ENCODE measurements at places on chromosomes 12 and 14.

- DNase-seq: no peak
Observed at GRCh38 chr14:97719931-97720330, 922.7 kb downstream of the VRK1 start.

GRCh38 chr12:113174461-113175384, 10.6 kb downstream of the DDX54 start:
- no peak for DNase-seq

GRCh38 chr14:32251530-32251929, 48.5 kb upstream of the RNU6-8 start:
- DNase-seq: no peak

DNA sequence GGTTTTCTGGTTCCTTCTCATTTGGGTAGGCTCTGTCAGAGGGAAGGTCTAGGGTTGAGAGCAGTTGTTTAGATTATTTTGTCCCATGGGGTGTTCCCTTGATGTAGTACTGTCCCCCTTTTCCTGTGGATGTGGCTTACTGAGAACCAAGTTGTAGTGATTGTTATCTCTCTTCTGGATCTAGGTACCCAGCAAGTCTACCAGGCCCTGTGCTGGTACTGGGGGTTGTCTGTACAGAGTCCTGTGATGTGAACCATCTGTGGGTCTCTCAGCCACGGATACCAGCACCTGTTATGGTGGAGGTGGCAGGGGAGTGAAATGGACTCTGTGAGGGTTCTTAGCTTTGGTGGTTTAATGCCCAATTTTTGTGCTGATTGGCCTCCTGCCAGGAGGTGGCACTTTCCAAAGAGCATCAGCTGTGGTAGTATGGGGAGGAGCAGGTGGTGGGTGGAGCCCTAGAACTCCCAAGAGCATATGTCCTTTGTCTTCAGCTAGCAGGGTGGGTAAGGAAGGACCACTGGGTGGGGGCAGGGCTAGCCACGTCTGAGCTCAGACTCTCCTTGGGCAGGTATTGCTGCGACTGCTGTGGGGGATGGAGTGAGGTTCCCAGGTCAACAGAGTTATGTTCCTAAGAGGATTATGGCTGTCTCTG, 179.3 kb upstream of the BTG1 start:
- DNase-seq: no peak

DNA sequence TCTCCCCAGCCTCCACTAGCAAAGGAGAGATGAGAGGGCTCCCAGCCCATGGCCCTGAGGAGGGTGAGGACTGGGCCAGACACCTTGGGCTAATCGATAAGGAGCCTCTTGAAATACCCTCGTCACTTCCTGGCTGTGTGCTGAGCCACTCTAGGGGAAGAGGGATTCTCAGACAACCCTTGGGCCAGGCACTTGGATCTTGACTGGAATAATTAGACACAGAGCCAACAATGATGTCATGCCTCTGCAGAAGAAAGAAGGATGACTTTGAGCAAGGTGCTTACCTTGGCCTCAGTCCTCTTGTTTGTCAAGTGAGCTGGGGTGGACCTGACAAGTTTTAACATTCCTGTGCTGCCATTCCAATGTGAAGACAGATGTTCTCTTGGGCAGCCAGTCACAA, 83.1 kb downstream of the LRRC74A start:
- no peak for DNase-seq

GRCh38 chr12:66449531-66449930, 147.2 kb downstream of the HELB start:
- DNase-seq: no peak

DNA sequence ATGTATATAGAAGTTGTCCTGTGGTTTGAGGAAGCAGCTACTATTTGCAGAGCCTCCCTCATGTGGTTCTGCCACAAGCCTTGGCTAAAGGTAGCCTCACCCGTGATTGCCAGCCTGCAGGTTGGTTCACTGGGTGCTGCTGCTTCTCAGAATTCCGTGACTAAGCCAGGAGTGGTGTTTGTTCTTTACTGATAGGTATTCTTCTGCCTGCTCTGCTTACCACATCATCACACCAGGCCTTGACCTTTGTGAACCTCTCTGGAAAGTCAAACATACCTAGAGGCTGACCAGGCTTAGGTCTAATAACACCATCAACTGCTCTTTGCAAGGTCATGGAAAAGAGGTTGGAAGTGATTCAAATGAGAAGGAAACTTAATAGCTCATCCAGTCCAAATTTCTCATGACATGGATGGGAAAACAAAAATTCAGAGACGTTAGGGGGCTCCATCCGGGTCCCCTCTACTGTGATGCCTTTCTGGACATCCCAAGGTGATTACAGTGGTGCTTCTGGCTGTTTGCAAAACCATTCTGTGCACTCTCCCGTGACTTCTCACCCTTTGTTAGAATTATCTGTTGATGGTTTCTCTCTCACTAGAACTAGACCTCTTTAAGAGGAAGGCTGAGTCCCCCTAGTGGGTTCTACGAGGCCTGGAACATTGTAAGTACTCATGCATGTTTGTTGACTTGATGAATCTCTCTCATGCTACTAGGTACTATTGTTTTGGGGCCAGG, 8.5 kb upstream of the SOCS2 start:
- no peak for DNase-seq

GRCh38 chr12:97912943-97913342, 450.3 kb downstream of the RMST start:
- no peak for DNase-seq

- peak; percentile 28 for DNase-seq
Observed at GRCh38 chr12:115998119-115998633, 279.3 kb downstream of the MED13L start.

DNA sequence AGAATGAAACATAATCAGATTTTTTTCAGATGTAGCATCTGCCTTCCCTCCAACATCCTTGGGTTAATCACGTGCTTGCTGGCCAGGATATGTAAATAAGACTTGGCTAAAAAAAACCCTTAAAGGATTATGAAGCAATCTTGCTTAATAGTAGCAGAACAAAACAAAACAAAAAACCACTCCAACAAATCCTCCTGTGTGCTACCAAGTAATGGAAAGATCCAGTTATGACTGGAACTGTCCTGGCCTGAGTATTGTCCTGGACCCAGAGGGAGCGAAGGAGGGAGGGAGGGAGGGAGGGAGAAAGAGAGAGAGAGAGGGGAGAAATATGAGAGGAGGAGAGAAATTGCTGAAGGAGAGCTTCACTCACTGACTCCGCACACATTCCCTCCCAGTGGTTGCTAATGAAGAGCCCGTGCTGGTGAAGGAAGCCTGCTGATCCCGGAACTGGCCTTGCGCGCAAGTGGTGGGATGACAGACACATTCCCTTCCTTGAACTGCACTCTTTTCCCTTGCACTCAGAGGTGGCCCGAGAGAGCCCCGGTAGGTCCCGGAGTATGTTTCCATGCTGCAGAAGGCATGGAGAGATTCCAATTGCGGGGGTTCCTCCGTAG, 57.2 kb downstream of the HMGA2 start:
- DNase-seq: no peak

- peak; percentile 37 for DNase-seq
Observed at GRCh38 chr12:29796823-29797263, 13.1 kb upstream of the TMTC1 start.

GRCh38 chr12:113190761-113191160, 5.2 kb downstream of the RITA1 start:
- no peak for DNase-seq

DNA sequence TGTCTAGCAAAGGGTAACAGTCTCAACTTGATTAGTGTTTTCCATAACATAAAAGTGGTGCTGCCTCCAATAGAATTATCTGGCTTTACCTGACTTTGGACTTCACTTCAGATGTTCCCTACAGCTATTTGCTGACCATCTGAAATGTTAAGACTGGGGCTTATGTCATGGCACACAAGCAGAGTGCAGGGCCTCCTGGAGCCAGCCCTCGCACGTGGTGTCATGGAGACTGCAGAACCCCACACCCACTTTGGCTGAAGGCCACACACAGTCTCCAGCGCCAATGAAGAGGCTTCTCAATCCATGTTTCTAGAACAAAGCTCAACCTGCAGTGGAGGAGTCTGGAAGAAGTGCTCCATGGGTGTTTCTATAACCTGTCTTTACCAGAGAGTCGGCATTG, 169.6 kb upstream of the FRMD6 start:
- DNase-seq: no peak

DNA sequence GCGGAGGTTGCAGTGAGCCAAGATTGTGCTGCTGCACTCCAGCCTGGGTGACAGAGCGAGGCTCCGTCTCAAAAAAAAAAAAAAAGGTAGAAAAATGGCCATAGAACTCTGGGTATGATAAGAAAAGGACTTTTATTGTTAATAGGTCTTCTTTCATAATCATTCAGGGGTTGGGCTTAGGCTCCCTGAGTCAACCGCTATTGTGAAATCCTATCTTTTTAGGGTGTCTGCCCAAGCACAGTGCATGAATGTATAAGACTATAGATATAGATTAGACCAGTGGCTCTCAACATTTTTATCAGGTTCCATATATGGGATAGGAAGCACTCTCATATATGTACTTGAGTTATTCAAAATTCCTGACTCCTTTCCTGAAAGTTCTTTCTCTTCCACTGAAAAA, 48.7 kb upstream of the USP15 start:
- no peak for DNase-seq

GRCh38 chr14:82779301-82779700, 1245.6 kb upstream of the SEL1L start:
- no peak for DNase-seq

DNA sequence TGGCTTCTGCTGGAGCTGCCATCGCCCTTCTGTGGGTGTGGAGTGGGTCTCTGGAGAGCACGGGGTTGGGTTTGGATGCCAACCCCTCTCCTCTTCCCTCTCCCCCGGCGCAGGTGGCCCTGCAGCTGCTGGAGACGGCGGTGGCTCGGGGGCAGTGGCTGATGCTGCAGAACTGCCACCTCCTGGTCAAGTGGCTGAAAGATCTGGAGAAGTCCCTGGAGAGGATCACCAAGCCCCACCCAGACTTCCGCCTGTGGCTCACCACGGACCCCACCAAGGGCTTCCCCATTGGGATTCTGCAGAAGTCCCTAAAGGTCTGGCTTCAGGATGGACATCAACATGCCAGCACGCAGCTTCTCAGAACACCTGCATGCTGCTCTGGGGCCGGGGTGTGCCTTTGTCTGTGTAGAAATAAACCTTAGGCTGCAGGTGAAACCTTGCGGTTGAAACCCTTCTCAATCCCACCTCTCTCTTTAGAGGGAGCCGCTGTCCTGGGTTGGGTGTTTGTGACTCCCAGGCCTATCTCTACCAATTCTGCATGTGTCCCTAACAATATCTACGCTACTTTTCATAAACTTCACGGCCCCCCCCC, 44.3 kb downstream of the CCDC92 start:
- no peak for DNase-seq

DNA sequence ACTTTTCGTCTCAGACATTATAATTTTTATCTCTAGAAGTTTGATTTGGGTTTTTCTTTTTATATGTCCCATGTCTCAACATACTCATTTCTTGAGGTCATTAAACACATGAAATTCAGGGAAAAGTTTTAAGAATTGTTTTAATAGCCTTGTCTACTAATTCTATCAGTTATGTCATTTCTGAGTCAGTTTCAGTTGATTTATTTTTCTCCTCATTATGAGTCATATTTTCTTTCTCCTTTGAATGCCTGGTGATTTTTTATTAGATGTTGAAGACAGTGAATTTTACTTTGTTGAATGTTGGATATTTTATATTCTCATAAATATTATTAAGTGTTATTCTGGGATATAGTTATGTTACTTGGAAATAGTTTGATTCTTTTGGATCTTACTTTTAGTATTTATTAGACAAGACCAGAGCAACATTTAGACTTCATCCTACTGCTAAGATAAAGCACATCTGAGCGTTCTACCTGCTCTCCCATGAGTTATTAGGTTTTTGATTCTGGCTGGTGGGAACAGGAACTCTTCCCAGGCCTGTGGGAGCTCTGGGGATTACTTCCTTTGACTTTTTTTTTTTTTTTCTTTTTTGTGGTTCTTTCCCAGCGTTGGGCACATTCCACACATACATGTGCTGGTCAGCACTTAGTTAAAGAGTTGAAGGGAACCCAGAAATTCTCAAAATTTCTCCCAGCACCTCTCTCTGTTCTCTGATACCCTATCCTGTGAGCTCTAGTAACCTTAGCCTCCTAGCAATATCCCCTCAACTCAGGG, 1157.7 kb downstream of the BCL11B start:
- DNase-seq: no peak

- no peak for DNase-seq
Observed at GRCh38 chr12:13046964-13047363, 2.8 kb downstream of the FAM234B start.

GRCh38 chr12:72141381-72141780, 130.8 kb upstream of the TRHDE start:
- no peak for DNase-seq

DNA sequence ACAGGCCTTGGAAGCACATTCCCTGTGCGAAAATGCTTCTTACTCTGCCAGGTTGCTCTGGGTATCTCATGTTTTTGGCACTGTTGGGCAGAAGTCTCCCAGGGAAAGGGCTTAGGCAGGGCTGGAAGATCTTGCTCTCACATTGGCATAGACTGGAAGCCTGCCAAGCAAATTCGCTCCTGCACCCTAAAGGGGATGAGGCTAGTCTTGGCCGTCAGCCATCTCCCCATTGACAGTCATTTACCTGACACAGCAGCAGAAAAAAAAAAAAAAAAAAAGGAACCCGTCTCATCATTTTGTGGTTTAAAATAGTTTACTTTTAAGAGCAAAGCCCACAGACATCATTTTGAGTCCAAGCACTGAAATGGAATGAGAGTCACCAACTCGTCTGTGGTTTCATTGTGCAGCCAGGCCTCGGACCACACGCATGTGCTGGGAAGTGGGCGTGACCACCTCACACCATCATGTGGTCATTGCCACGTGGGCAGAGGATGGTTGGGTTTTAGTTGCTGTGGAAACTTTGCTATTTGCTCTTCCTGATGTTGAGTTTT, 84.8 kb downstream of the NRXN3 start:
- DNase-seq: no peak

- no peak for DNase-seq
Observed at GRCh38 chr12:57552835-57553313, 3.0 kb downstream of the KIF5A start.

GRCh38 chr12:6426882-6427671, 17.7 kb upstream of the CD27 start:
- DNase-seq: no peak

DNA sequence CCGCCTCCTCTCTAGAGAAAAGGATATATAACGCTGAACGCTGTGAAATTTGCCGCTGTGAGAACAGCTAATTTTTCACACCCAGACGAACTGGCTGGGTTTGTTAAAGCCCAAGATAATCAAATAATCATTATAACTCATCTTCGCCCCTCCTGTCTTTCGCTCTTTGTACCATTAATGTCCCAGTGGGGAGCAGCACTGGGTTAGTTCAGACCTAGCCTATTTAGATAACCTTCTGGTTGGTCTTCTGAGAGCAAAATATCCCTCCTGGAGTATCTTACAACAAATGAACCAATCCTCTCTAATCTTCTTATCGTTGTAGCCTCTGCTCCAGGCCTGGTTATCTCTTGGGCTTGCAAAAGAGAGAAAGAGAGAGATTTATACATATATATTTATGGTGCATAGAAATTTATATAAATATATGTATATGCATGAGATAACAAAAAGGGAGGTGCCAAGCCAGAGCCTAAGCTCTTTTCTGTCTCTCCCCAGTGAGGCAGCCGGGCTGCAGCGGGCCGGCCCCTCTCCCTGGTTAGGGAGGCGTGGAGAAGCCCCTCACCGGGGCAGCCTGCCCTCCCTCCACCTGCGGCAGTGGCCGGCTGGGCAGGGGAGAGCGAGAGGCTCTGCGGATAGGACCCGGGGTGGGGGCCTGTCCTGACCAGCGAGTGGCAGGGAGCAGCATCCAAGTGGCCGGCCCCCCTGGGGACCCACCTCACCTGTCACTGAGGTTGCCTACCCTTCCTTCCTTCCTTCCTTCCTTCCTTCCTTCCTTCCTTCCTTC, 202.0 kb upstream of the LHX5 start:
- DNase-seq: no peak

Data from renal cortex interstitium (tissue), 15 donors.